A549 treated with DMSO at 1 μM for 4 hours (cell line): ENCODE measurements at places on chromosomes 5 and 9. TPM values are rescaled to one million over a fixed set of nuclear protein-coding genes. Genes with fewer than 3 reads are reported as not detected.

Gene FOXI1
- total RNA-seq = not detected in 5 replicates

Gene FAM169A
- 4.8 to 9.2 TPM (median 7.2 TPM) in 5 replicates for total RNA-seq

Gene ASPN
- not detected in 5 replicates for total RNA-seq

Gene PHF24
- total RNA-seq = 0.07 to 0.18 TPM (median 0.17 TPM) in 5 replicates

Gene PCDHB2
- 3.3 to 4.1 TPM (median 3.3 TPM) in 5 replicates for total RNA-seq

Gene SMIM3
- total RNA-seq = 3.6 to 4.5 TPM (median 3.7 TPM) in 5 replicates

Gene SV2C
- not detected in 5 replicates for total RNA-seq

Gene MLANA
- total RNA-seq = not detected in 5 replicates

Gene HIGD2A
- total RNA-seq = 234 to 275 TPM (median 243 TPM) in 5 replicates

Gene PCDHA12
- 2.7 to 3.1 TPM (median 2.9 TPM) in 5 replicates for total RNA-seq

Gene LECT2
- total RNA-seq = not detected in 5 replicates

Gene GDA
- total RNA-seq = 0.84 to 1.5 TPM (median 1.2 TPM) in 5 replicates

Gene C6
- total RNA-seq = not detected in 5 replicates

Gene PDE6A
- total RNA-seq = 0.11 to 0.18 TPM (median 0.14 TPM) in 5 replicates

Gene GPX3
- total RNA-seq = 14.7 to 20.6 TPM (median 17.6 TPM) in 5 replicates

Gene ARL14EPL
- total RNA-seq = 0.09 to 0.54 TPM (median 0.29 TPM) in 4 of 5 replicates, not detected in the other
